ENCODE measurements at places on chromosomes 13 and 19.

- peaks cover 49% of the 10 kb centered on the region for H3K36me3 ChIP-seq
- H3K4me1 ChIP-seq: no peaks in the 10 kb centered on the region
- no peak overlapping the region for H3K4me3 ChIP-seq
- no peak for DNase-seq
- H3K27ac ChIP-seq: no peak overlapping the region
- no peaks in the 10 kb centered on the region for H3K27me3 ChIP-seq
Measured at GRCh38 chr13:20972731-20973130, 70.2 kb upstream of the XPO4 start.

DNA sequence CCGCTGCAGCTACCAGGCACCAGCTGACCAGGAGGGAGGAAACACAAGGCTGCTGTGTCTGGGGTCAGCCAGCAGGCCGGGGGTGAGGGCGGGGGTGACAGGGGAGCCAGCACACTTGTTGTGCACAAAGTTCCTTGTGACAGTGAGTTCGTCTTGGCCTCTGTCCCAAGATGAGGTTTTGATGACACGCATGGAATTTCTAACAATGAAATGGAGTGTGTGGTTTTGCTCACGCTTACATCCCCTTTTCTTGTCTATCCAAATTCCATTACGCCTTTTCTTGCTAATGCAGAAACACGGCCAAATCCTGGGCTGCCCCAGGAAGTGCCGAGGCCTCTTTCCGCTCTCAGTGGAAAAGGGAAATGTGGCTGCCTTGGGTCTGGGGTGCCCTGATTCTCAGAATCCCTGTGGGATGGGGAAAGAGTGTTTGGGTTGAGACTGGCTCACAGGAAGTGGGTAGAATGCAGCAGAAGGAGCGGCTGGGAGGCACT, 73.8 kb downstream of the GADD45B start:
- H3K4me3 ChIP-seq: no peak overlapping the region
- H3K27me3 ChIP-seq: no peaks in the 10 kb centered on the region
- H3K4me1 ChIP-seq: peaks cover 25% of the 10 kb centered on the region
- H3K27ac ChIP-seq: peak overlapping the region; percentile 35
- DNase-seq: peak; percentile 69

- peak overlapping the region; percentile 65 for H3K4me3 ChIP-seq
- H3K27ac ChIP-seq: peak overlapping the region; percentile 72
Measured at GRCh38 chr19:20660473-20661140, 764 bp downstream of the ZNF626 start.

DNA sequence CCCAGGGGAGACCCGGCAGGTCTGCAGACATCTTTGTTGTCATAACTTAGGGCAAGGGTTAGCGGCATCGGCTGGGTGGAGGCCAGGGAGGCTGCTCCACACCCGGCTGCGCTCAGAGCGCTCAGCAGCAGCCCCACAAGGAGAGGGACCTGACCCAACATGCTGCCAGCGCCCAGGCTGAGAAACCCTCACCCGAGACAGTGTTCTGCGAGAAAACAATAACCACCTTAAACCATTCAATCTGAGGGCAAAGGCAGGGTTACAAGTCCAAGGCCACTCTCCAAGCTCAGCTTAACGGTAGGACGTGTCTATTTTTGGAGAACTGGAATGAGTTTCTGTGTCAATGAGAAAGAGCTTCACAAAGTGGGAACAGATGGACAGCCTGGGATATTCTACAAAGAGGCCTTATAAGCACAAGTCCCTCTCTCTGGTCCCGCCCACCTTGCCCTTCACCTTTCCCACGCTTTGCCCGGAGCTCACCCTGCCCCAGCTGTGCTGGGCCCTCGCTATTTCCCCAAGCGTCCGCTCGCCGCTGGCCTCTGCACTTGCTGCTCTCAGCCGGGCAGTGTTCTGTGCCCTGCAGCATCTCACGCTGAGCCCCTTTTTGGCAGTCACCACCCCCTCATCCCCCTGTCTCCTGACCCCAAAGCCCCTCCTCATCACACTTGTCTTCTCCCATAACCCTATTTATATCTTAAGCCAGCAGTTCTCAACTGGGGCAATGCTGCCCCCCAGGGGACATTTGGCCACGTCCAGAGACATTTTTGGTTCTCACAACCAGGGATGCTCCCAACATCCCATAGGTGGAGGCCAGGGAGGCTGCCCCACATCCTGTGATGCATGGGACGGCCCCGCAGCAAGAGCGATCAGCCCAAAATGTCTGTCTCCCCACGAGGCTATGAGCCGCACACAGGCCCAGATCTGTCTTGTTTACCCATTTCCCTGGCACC, 17.6 kb downstream of the PPP1R12C start:
- DNase-seq: no peak
- H3K4me1 ChIP-seq: no peaks in the 10 kb centered on the region
- peaks cover 73% of the 10 kb centered on the region for H3K36me3 ChIP-seq

- H3K4me3 ChIP-seq: no peak overlapping the region
- H3K27ac ChIP-seq: no peak overlapping the region
- peaks cover 33% of the 10 kb centered on the region for H3K4me1 ChIP-seq
- H3K27me3 ChIP-seq: no peaks in the 10 kb centered on the region
Measured at GRCh38 chr19:53874606-53874990, 6.9 kb downstream of the MYADM start.

- no peak for DNase-seq
- no peaks in the 10 kb centered on the region for H3K27me3 ChIP-seq
- H3K27ac ChIP-seq: no peak overlapping the region
- no peaks in the 10 kb centered on the region for H3K36me3 ChIP-seq
- peaks cover 3% of the 10 kb centered on the region for H3K4me1 ChIP-seq
Measured at GRCh38 chr13:75467040-75467728, 14.8 kb downstream of the TBC1D4 start.

DNA sequence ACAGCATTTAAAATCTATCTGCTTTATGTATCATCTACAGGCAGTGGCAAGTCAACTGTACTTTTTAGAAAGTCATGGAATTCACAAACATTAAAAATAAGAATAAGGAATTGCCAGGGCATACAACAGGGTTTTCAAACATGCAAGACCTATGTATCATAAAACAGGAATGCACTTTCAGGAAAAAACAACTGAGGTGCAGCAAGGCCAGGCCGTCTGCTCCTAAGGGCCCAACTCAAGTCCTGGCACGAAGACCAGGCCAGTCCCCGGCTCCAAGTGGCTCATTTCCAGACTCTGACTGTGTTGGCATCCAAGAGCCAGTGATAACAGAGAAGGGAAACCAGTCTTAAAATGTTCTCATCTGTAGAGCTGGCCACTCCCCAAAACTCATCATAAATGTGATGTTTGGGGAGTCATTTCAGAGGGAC, 7.1 kb downstream of the RFX2 start:
- no peaks in the 10 kb centered on the region for H3K27me3 ChIP-seq
- peak overlapping the region; percentile 83 for H3K27ac ChIP-seq
- no peaks in the 10 kb centered on the region for H3K36me3 ChIP-seq

GRCh38 chr19:41136636-41137455, 22.6 kb downstream of the CYP2F1 start:
- peak overlapping the region; percentile 61 for H3K4me3 ChIP-seq
- H3K27me3 ChIP-seq: no peaks in the 10 kb centered on the region
- no peak overlapping the region for H3K27ac ChIP-seq
- H3K4me1 ChIP-seq: no peaks in the 10 kb centered on the region
- H3K36me3 ChIP-seq: no peaks in the 10 kb centered on the region

GRCh38 chr13:78404846-78405360, 198.4 kb downstream of the POU4F1 start:
- no peaks in the 10 kb centered on the region for H3K36me3 ChIP-seq
- H3K4me3 ChIP-seq: no peak overlapping the region
- no peaks in the 10 kb centered on the region for H3K27me3 ChIP-seq
- DNase-seq: no peak

DNA sequence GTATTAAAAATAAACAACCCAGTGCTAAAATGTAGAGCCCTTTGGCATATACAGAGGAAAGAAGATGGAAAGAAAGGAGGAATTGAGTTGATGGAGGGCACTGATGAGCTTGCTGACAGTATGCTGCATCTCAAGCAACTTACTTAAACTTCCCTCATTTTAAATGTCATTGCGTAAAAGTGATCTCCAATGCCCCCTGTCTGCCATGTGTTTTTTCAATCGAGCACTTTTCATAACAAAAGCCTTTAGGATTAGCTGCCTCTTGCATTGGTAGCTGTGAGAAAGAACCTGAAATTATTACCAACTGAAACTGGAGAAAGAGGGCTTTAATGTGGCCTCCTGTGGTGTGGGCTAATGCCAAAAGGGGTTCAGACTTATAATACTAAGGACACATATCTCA, 541.6 kb downstream of the SUCLA2 start:
- H3K27me3 ChIP-seq: no peaks in the 10 kb centered on the region
- no peak overlapping the region for H3K4me3 ChIP-seq
- no peak overlapping the region for H3K27ac ChIP-seq
- no peak for DNase-seq
- no peaks in the 10 kb centered on the region for H3K4me1 ChIP-seq

DNA sequence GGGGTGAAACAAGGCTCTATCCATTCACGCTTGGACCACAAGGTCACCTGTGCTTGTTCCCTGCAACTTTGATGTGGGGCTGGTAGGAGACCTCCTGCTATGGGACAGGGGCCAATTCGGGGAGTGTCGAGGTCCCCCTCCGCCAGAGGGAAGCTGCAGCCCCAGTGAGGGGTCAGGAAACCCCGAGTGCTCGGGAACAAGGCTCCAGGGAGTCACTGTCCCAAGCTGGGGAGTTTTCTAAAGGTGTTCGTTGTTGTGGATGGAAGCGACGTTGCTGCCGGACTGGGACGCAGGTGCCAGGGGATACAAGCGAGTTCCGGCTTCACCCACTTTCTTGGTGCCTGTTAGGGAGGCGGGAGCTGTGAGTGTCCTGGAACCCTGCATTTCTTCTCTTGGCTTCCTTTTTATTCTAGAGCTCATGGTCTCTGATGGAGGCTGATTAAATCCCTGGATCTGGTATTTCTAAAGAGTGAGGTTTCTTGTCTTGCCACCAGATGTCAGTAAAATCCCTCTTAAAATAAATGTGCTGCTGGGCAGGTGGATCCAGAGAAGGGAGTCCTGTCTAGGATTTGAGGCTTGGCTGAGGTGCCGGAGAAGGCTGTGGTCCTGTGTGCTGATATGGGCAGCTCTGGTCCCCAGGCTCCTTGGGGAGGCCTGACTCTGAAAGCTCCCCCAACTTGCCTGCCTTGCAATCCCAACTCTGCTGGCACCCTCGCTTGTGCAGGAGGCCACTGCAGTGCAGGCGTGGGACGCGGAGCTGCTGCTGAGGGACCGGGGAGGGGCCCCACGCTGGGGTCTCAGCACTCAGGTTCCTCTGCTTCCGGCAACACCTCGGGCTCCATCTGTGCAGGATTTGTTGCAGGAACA, 153.9 kb downstream of the TEX29 start:
- H3K27ac ChIP-seq: no peak overlapping the region
- no peak for DNase-seq
- no peaks in the 10 kb centered on the region for H3K4me1 ChIP-seq
- H3K36me3 ChIP-seq: no peaks in the 10 kb centered on the region

GRCh38 chr13:35475212-35475959, 1.1 kb downstream of the MAB21L1 start:
- H3K27ac ChIP-seq: no peak overlapping the region
- no peak for DNase-seq
- H3K4me3 ChIP-seq: peak overlapping the region; percentile 53
- peaks cover 3% of the 10 kb centered on the region for H3K4me1 ChIP-seq
- H3K36me3 ChIP-seq: no peaks in the 10 kb centered on the region

GRCh38 chr13:70253834-70254233, 145.6 kb upstream of the KLHL1 start:
- H3K27me3 ChIP-seq: no peaks in the 10 kb centered on the region
- no peaks in the 10 kb centered on the region for H3K36me3 ChIP-seq
- no peak overlapping the region for H3K4me3 ChIP-seq
- H3K27ac ChIP-seq: no peak overlapping the region
- no peak for DNase-seq
- H3K4me1 ChIP-seq: no peaks in the 10 kb centered on the region

All from ascending aorta (tissue), 2 donors.